ENCODE measurements at places on chromosomes 1 and 21.

DNA sequence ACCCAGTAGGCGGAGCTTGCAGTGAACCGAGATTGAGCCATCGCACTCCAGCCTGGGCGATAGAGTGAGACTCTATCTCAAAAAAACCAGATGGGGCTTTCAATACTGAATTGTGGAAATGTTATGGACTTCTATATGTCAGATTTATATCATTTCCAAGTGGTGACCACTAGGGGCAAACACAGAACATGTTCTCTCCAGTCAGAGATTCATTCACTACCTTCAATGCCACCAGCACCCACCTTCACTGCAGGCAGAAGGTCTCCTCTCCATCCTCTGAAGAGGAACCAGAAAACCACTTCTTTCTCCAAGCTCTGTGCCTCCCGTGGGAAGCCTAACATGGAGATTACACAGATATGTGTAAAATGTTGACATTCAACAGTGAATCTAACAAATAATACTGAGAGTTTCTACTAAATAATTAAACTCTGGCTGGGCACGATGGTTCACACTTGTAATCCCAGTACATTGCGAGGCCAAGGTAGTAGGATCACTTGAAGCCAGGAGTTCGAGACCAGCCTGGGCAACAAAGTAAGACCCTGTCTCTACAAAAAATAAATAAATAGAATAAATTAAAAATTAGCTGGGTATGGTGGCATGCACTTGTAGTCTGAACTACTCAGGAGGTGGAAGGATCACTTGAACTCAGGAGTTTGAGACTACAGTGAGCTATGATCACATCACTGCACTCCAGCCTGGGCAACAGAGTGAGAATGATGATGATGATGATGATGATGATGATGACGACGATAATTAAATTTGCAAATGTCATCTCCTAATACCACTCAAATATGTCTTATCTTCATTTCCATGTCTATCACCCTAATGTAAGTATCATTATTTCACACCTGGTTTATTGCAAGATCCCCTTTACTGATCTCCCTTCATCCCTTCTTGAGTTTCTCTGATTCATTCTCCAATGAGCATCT, 151.1 kb downstream of the ZNF281 start:
- DNase-seq: no peak

DNA sequence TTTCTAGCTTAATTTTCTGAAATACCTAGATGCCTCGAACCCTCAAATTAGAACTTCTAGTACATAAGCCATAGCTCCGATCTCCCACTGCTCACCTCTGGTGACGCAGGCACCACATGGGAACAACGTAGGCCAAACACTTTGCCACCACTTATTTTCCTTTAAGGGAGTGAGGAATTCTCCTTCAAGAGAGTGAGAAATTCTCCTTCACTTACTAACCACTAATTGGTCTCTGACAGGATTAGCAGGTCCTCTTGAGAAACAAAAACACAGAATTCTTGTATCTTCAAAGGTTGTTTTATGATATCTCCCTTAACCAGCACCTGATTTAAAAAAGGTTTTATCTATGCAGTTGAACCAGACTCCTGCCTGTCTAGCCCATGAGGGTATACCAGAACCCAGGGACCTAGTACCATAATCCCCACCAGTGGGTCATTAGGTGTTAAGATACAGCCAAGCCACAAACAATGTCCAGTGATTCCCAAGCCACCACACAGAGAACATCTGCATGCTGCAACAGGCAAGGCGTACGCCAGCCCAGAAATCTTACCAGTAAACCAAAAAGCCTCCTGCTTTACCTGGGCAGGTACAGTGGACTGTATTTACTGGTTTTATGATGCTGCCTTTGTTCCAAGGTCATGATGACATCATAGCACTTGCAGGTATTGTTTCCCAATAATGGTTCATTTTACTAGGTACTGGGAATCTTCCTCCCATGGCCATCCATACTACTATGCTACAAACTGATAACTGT, 20.3 kb upstream of the CXADR start:
- DNase-seq: no peak

DNA sequence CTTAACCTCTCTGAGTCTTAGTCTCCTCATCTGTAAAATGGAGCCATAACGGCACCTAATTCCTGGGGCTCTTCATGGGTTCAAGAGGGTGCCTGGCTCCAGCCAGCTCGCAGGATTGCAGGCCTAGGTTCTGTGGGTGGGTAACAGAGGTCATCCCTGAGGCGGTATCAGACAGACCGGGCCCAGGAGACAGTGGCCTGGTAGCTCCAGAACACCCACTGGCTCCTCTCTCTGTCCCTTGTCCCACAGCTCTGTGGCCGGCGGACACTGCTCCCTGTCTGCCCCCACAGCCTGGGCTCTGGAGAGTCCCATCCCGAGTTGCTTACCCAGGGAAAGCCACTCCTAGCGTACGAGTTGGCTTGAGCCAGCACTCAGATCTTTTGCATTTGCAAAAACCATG, 150.3 kb downstream of the PEX14 start:
- no peak for DNase-seq

DNA sequence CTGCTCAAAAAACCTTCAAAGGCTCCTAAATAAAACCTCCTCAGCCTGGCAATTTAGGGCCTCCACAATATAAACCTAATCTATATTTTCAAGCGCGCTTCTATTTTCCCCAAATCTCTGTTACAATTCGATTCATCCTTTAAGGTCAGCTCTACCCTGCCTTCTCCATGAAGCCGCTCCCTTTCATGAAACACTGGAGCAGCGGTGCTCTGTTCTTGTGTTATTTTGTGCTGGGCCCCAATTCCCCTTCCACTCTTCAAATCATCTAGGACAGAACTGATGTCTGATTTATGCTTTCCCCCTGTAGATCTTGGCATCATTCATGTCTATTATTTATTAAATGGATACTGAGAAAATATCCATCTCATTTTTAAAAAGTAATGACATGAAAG, 6.9 kb downstream of the ERRFI1 start:
- DNase-seq: no peak

DNA sequence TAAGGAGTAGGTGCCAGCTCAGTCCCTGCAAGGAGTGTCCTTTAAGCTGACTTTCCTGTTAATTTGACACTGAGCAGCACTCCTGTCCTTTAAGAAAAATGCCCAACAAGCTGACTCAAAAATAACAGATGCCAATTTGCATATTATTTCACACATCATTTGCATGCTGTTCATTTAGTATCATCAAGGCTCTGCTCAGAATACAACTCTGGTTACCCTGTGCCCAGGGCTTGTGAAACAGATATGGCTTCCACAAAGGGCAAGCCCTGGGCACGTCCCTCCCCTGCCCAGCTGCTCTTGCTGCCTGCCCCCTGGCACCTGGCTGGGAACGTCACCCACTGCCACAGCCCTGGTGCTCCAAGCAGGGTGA, 10.3 kb downstream of the KCNN3 start:
- DNase-seq: no peak
